ENCODE measurements at places on chromosomes 3 and 15.

- no peak for DNase-seq
These were observed 15.9 kb downstream of the PSTPIP1 start for GRCh38 chr15:77010857-77011256.

- no peak for DNase-seq
These were observed 220.0 kb upstream of the CGNL1 start for GRCh38 chr15:57156210-57156884.

DNA sequence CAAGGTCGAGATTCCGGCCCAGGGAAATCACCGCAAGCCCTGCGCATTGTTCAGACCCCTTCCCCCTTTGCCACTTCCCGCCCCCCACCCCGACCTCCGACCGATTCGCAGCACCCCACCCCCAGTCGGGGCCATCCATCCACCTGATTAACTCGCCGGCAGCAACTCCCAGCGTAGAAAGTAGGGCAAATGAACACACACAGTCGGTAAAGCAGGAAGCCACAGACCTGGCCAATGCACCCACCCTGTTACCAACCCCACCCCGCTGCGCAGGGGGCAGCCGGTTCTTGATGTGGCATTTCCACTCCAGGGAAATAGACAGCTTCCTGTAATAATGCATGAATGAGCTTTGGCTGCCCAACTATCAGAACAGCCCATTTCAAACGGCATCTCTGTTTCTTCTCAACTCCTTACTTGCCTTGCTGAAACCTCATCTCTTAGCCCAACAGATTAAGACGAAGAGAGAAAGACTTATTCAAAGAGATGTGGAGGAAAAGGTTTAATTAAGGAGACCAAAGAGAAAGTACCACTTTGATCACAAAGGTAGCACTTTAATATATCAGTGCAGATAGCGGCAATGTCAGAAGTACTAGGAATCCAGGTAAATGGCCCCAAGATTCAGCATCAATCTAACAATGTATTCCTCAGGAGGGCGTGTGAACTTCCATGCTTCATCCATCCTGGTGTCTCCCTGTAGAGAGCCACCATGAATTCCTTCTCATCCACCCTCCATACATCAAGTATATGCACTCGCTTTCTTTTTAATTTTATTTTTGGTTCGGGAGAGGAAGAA is 1.9 kb downstream of the TNIK start:
- no peak for DNase-seq

DNA sequence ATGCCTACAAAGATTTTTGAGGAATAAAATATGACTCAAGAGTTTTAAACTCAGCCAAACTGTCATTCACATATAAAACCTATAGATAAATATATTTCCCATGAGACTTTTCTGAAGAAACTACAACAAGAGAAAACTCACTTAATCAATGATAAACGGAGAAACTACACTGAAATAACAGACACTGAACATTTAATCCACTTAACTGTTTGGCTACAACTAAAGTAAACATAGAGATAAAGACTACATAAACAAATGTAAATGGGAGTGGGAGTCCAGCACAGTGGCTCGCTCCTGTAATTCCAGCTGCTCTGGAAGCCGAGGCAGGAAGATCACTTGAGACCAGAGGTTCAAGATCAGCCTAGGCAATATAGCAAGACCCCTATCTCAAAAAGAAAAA is 79.2 kb downstream of the MEX3B start:
- no peak for DNase-seq

- DNase-seq = no peak
These were observed 1187.1 kb downstream of the ROBO1 start for GRCh38 chr3:78580681-78581080.

GRCh38 chr3:31546162-31546561 is 13.4 kb downstream of the STT3B start:
- DNase-seq = no peak

DNA sequence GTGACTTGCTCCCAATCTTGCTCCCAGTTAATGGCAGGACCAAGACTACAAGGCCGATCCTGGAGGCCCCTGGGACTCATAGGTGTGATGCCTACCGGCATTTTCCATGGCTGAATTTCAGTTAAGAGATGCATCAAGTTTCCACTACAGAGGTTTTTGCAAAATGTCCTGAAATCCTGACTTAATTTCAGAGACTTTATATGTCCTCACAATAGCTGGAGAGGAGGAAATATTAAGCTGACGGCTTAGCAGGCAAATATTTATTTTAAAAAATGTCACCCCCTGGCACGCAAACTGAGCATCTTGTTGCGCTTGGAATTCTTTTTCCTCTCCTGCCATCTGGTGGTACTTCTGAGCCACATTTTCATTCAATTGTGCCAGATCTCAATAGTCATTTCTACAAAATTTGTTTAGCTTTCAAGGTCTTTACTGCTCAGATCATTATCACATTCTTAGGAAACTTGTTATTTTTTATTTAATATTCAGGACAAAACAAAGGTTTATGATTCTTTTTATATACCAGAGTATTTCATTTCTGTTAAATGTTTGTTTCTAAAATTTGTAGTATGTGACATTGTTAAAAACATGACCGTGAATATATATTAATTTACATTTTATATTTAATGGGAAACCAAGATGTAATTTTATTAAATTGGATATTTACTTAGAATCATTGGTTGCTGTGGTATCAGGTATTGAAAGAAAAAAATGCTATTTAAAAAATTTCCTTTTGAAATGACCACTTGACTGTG is 189.2 kb upstream of the THRB start:
- DNase-seq = no peak

GRCh38 chr15:51768018-51768417 is 16.6 kb downstream of the TMOD2 start:
- no peak for DNase-seq

GRCh38 chr15:43370975-43371974 is at the start of the genes TUBGCP4 and ZSCAN29:
TSS of gene TUBGCP4 (plus strand) at chr15:43371101. CDS start at chr15:43371355, 254 bp downstream.
TSS of gene ZSCAN29 (minus strand) at chr15:43371043. CDS start at chr15:43369913, 1,130 bp downstream.
- peak; percentile 95 for DNase-seq

DNA sequence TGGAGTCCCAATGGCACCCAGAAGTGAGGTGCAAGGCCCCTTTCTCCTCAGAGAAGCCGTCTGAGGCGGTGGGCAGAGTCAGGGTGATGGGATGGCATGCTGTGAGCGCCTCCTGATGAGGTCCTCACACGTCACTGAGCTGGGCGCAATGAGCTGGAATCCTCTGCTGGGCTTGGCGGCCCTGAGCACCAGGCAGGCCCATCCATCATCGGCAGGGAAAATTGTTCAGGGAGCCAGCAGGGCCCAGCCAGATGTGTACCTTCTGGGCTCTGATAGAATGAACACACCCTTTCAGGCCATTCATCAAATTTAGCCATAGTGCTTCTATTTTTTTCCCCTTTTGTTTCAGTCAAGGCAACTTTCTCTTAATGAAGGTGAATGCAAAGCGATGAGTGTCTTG is 43.7 kb downstream of the FAM3D start:
- no peak for DNase-seq

DNA sequence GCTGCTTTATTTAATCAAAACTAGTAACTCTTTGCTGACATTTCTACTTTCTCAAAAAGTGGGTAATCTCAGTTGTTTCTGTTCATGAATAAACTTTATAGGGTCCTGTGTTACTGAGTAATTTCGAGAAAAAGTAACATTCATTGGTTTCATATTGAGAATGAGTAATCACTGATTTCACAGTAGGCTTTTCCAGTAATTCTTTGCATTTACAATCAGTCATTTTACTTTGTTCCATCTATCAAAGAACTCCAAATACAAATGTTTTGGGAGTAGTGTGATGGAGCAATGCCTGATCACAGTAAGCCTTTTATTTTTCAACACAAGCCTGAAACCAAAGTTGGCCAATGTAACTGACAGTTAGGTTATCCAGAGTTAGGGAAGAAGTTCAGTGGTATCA is 353.6 kb downstream of the ULK4 start:
- no peak for DNase-seq

- no peak for DNase-seq
These were observed 204.0 kb downstream of the VPS13C start for GRCh38 chr15:61856295-61856694.

- DNase-seq = no peak
These were observed 126.7 kb downstream of the TUSC7 start for GRCh38 chr3:116836286-116836685.

DNA sequence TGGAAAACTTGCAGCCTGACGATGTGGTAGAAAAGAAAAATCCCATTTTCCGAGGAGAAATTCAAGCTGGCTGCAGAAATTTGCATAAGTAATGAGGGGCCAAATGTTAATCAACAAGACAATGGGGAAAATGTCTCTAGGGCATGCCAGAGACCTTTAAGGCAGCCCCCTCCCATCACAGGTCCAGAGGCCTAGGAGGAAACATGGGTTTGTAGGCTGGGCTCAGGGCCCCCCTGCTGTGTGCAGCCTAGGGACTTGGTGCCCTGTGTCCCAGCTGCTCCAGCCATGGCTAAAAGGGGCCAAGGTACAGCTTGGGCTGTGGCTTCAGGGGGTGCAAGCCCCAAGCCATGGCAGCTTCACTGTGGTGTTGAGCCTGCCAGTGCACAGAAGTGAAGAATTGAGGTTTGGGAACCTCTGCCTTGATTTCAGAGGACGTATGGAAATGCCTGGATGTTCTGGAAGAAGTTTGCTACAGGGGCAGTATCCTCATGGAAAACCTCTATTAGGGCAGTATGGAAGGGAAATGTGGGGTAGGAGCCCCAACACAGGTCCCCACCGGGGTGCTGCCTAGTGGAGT is 75.9 kb upstream of the CADPS start:
- no peak for DNase-seq
